ENCODE measurements at places on chromosomes 3 and 15.

DNA sequence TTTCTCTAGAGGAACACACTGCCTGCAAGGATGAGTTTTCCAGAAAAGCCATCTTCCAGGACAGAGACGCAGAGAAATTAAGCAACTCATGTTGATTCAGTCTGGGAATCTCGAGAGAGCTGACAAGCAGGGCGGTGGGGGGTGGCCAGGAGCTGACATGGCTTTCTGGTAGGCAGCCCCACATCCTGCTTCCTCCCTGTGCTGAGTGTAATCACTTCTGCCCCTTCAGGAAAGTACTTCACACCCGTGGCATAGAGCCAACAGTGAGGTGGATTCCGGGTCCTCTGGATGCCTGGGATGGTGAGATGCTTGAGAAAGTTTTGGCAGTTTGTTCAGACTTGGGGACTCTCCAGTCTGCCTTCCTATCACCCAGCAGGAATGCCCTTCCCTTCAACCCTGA lies 221.1 kb downstream of the SLCO3A1 start:
- peak; percentile 66 for DNase-seq

- DNase-seq = no peak
Observed at GRCh38 chr3:65288776-65289175, 601.0 kb upstream of the ADAMTS9 start.

DNA sequence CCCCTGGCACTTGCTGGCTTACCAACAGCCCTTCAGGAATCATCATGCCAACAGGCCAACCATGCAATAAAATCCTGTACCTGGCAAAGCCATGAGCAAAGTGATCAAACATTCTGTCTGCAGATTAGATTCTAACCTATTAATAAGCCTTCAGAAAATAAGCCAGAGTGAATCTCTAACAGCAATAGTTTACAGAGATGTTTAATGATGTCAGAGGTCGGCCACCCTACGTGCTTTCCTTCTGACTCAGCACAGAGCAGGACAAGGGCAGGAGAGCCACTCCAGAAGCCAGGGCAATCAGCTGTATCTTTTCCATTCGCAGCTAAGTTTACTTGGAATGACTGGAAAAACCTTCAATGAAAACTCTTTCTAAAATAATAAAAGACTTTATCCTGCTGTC lies 13.1 kb downstream of the COL8A1 start:
- DNase-seq = no peak

GRCh38 chr3:143002727-143003126 lies 1.4 kb downstream of the U2SURP start:
- no peak for DNase-seq

DNA sequence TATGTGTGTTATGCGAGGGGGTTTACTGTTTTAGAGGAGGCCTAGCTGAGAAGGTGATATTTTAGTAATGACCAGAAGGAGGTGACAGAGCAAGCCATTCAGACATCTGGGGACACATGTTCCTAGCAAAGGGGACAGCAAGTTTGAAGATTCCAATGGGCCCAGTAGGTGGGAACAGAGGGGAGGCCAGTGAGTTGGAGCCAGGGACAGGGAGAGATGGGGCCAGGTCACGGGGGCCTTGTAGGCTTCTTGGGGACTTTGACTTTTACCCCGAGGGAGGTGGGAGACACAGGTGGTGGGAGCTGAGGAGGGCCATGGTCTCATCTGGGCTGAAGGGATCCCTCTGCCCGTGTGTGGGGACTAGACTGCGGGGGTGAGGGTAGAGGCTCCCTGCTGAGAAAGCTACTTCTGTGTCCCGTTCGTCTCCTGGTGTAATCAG lies 72.5 kb downstream of the MGLL start:
- DNase-seq = no peak

- DNase-seq = no peak
Observed at GRCh38 chr3:62950210-62950609, 75.0 kb upstream of the CADPS start.

DNA sequence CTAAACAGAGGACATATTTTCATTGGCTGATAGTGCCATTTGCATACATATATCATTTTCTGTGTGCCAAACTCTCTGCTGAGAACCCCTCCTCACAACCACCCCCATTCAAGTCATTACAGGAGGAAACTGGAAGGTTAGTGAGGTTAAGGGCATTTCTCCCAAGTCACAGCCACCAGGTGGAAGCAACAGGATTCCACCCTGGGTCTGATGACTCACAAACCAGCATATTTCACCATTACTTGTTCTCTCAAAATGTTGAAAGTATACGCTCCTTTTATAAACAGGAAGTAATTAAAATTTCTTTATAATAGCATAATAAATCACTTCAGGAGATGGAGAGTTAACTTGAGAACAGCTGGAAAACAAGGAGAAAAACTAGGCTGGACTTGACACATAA lies 398.6 kb upstream of the WNT5A start:
- DNase-seq = peak; percentile 69

- no peak for DNase-seq
Observed at GRCh38 chr15:72147418-72147817, 29.2 kb downstream of the SENP8 start.

DNA sequence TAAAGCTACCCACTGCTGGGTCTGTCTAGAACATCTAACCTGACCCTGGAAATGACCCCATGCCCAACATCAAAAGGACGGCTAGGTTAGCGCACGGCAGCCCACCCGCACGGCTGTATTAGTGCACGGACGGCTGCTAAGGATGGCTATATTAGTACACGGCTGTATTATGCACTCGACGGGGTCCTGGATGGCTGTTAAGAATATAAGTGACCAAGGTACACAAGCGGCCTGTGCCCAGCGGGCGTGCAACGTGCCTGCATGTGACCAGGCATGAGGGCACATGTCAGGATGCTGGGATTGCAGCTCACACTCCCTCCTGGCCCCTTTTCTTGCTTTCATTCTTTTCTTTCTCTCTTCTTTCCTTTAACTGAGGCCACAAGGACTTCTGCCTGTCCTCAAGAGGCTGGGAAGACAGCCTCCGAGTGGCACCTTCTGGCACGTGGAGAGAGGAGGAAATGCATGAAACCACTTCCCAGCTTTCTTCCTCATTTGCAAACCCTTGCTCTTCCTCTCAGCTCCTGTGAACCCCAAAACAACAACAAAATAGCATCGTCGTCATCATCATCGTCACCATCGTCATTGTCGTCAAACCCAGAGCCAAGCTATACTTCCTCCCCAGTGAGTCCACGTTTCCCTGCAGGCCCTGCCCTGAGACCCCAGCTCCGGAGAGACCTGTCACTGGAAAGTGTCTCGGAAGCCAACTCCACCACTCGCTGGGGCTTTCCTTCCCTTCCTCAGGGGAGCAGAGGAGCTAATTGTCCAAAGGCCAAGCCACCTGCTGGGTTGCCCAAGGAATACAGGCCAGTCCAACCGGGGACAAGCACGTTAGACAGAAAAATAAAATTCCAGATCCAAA lies 101.8 kb downstream of the CHSY1 start:
- no peak for DNase-seq

DNA sequence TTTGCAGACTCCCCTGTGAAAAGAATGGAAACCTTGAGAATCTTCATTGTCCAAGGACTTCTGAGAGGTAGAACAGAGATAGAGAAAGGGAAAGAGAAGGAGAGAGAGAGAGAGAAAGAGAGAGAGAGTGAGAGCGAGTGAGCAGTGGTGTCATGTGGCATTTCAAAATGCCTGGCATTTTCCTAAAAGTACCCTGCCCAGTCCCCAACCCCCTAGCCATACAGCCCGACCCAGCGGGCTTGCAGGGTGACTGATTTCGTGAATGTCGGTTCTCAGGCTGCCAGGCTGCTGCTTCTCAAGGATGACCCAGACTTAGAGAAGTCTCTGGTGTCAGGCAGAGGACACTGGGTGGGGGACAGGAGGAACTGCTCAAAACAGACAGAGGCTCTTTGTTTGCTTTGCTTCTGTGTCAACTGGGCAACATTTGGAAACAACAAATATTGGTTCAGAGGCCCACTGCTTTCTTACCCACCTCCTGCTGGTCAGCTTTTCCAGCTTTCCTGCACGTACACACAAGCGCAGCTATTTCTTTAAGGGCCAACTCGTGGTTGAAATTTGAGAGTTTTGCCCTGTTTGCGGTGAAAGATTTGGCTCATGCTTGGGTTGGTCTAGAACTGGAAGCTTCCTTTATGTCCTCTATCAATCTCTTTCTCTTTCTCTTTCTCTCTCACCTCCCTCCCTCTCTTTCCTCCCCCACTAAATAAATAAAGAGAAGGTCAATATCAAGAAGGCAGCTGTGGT lies 3.7 kb upstream of the TF start:
- no peak for DNase-seq

GRCh38 chr15:88791637-88792036 lies 11.6 kb upstream of the ACAN start:
- DNase-seq = peak; percentile 63

DNA sequence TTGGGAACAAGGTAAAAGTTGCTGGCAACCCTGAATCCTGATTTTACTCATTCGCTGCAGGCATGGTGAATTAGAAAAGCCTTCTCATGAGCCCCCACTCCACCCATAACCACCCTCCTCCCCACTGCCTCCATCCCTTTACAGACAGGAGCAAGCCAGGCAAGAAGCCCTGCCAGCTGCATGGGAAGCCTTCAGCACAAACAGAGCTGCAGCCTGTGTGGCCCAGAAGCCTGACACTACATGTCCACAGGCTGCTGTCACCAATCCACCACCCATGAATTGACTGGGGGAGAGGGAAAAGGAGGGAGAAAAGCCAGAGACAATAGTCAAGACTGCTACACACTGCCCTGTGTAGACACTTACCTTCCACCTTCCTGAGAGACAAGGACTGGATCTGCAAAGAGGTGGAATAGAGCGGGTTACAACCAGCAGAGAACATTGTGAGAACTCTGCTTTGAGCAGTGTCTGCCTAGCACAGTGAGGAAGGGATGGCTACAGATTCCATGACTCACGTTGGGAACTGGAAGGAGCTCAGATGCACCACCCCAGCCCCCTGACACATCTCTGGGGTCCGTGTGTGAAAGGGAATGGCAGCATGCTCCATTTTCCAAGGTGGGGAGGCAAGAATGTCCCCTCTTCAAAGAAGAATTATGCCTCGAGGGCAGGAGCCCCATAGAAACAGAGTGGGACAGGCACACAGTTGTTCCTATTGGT lies 33.9 kb downstream of the DZIP1L start:
- DNase-seq = peak; percentile 65

DNA sequence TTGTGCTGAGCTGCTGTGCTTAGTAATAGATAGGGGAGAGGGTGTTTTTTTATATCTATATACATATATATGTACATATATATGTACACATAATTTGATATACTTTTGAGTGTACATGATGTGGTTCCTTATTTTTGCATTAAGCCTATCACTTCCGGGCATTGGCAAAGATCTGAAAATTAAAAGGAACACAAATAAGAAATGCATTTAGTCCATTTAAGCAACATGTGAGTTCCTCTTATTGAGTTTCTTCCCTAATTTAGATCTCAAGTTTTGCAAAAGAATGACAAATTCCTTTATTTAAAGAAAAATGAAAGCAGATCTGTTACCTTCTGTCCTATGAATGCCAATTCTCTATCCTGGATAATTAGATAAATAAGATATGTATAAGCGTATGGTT lies 435.1 kb downstream of the LPP start:
- DNase-seq = no peak

- DNase-seq = peak; percentile 78
Observed at GRCh38 chr15:31396881-31397560, 70.4 kb downstream of the KLF13 start.

DNA sequence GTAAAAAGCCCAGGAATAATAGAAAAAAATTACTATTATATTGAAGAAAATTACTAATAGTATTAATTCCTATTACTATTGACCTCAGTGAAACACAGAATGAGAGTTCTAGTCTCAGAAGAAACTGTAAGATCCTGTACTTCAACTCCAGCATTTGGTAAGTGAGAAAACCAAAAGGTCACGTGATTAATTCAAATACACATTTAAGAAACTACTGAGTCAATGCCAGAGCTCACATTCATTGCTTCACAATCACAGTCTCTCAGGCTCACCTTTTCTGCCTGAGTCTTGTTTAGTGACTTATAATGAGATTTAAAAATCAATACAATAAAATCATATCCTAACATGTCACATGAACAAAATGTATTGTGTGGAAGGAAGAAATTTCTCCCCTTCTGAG lies 556.1 kb downstream of the FGF12 start:
- DNase-seq = peak; percentile 37

DNA sequence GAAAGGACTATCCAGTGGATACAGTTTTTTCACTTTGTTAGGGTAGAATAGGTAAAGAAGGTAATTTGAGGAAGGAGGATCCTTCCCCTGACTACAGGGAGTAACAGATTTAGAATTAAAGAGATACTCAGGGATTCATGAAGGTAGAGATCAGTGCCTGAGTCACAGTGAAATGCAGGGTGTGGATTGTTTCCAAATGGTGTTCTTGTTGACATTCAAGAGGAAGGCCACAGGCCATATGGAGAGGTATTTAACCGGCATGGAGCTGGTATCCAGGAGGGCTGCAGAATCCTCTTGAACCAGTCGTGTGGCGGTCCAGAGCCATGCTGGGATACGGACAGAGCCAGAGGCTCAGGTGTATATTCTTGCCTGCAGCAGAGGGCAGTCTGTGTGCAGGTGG lies 28.2 kb downstream of the GYG1 start:
- DNase-seq = no peak

DNA sequence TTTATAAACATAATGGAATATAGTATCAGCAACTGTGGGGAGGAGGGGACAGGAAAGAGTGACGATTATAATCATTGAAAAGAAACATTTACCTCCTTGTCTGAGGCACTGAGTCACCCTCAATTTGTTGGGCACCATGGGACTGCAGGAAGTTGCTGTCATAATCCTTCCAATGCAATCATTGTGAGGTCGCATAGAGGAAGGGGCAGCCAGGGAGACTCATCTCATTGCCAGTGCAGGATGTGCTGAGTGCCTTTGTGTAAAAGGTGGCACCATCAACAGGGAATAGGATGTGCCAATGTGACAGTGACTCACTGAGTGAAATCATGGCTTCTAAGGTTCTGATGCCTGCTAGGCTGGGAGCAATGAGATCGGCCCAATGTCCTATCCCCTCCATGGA lies 300.4 kb upstream of the ADAMTS9 start:
- no peak for DNase-seq

- DNase-seq = no peak
Observed at GRCh38 chr3:31444220-31445142, 88.2 kb upstream of the STT3B start.

DNA sequence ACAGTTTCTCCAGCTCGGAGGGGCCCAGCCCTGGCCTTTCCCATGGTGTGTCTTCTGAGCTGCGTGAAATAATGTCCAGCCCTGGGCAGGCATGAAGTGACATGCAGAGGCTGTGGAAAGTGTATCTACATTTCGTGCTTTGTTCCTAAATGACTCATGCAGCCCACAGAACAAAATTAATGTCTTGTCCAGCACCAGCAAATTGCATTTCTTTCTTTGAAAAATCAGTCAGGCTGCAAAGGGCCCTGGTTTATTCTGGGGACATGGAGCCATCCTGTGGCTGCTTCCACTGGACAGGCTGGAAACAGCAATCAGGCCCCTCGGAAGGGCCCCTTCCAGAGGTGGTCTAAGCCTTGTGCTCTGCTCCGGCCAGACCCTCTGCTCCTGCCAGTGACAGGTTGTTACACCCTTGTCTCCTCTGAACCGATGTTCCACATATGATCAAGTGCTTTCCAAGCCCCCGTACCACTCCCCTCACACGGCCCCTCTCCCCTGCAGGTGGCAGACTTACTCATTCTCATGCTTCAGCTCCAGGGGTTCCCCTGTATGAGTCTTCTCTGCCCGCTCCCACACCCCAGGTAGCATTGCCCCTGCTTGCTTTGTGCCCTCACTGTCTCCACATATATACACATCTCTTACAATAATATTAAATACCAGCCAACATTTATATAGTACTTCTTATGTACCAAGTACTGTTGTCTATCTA lies 33.7 kb downstream of the CRYGS start:
- peak; percentile 18 for DNase-seq
